ENCODE measurements at places on chromosomes 11 and 22.

DNA sequence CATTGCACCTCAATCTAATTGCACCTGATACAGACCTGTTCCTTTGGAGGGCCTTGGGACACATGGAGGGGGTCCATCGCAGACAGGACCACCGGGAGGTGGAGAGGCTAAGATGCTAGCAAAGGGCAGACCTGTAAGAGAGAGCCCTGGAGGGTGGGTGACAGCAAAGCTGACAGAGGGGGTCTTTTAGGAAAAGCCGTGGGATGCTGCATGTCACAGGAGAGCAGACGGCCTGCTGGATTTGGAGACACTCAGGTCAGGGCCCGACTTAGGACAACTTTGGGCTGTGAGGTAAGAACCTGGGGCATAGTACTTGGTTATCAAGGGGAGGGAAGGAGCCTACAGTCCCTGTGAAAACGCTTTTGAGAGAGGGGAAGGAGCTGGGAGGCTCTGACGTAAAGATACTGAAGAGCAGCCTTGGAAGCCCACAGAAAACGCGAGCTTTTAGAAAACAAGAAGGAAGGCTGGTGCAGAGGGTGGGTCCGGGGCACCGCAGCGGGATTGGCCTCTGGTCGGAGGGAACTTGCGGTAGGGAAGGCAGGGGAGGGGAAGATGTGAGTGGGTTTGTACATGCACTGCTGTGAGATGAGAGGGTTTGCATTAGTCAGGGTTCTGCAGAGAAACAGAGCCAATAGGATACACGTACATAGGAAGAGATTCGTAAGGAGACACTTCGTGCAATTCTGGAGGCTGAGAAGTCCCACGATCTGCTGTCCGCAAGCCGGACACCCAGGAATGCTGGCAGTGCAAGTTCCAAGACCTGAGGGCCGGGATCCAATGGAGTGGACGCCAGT lies 868.5 kb downstream of the TBC1D22A start:
- peak; percentile 22 for DNase-seq

GRCh38 chr11:82049199-82049598 lies 684.5 kb downstream of the FAM181B start:
- DNase-seq, result no peak

- DNase-seq, result no peak
These were observed 10.5 kb upstream of the MMP3 start for GRCh38 chr11:102853956-102854355.

- DNase-seq, result peak; percentile 14
These were observed 132.7 kb upstream of the SESN3 start for GRCh38 chr11:95363708-95364107.

- no peak for DNase-seq
These were observed 592 bp upstream of the CTSC start for GRCh38 chr11:88337987-88338668.

GRCh38 chr11:93034723-93035039 lies 65.2 kb downstream of the MTNR1B start:
- no peak for DNase-seq

DNA sequence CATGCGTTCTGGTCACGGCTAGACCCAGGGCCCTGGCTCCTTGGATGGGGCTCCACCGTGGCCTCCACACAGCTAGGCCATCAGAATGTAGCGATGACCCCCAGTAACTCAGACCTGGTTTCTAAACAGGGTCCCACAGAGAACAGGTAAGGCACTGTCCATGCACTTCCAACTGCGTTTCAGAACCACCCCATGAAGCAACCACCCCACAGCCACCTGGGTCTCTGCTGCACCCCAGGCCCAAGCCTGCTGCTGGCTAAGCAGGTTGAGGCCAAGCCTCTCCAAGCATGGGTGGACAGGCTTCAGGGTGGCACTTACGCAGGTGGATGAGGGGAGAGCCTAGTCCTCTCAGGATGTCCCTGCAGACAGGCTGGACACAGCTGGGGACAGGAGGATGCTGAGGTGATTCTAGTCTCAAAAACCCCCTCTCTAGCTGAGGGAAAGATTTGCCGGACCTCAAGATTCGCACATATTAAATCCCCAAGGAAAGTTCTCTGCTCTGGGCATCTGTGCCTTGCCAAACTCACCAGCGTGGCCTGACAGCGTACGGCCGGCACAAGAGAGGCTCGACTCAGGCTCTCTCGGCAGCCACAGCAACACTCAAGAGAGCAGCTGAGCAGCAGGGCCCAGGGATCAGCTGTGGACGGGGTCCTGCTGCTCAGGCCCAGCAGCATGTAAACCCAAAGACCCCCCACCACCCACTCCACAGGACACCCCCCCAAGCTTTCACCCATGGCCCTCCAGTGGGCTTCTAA lies 141.6 kb downstream of the CRYBB2 start:
- DNase-seq, result no peak

DNA sequence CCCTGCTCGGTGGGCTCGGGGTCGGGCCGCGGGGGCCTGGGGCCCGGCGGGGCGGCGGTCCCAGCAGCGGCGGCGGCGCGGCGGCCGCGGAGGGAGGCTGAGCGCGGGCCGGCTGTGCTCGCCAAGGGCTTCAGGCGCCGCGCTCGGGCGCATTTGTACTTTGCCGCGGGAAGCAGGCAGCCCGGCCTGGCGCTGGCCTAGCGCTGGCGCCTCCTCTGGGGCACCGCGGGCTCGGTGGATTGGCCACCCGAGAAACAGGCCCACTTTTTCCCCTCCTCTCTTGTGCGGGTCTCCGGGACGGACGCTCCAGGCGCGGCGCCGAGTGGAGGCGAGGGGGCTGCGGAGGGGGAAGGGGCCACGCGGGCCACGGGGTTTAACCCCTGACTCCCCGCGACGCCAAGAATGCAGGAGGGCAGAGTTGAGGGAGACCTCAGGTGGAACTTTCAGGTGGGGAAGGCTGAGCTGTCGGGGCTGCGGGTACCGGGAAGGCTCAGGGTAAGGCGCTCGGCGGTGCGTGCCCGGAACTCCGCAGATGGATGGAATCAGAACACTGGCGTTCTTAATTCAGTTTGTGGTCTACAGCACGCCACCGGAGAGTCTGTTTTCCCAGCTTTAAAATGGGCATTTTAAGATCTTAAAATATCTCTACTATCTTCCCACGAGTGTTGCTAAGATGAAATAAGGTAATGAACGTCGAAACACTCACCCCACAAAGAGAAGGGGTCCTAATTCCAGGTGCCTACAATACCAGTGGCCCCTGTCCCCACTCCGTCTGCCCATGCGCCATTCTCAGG lies at the start of gene CHRDL2:
Gene CHRDL2, minus strand, starts transcription at position 126 of the 794 bp plus-strand sequence. CDS start 538 bp downstream, outside the sequence.
- DNase-seq, result peak; percentile 44

DNA sequence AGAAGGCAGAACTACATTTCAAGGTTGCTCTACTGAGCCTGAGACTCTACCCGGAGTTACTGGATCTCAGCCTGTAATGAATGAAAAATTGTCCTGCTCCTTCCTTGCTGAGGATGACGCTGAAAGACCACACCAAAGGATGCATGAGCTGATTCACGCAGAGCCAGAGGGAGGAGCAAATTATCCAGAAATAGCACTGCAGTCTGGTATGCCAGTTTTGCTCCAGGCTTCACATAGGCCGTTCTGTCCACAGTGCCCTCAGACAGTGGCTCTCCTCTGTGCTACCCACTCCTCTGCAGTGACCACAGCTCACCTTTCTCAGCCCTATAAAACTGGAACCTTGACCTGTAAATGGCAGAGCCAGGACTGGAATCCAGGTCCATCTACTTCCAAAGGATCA lies 79.3 kb upstream of the GALNT18 start:
- no peak for DNase-seq

DNA sequence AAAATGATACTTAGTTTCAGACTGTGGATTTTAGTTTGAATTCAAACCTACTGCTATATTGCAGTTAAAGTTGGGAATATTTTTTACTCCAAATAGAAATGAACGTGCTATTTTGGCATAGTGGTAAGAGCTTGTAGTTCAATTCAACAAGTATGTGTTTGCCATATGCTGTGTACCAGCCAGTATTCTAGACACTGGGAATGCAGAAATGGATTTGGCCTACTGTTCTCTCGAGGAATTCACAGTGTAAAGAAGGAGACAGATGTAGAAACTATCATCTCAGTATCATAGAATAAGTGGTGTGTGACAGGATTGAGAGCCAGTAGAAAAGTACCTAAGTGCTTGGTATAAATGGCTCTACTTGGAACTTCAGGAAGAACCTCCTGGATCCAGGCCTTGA lies 80.4 kb downstream of the ATXN10 start:
- no peak for DNase-seq

- DNase-seq, result no peak
These were observed 32.1 kb downstream of the APOL5 start for GRCh38 chr22:35749808-35750207.

All from NCI-H146 (cell line).